ENCODE measurements at places on chromosomes 3 and 15.

GRCh38 chr3:71128961-71129360 lies 454.6 kb downstream of the FOXP1 start:
- no peak for DNase-seq

- no peak for DNase-seq
These were observed 121.6 kb downstream of the TMEM108 start for GRCh38 chr3:133159498-133160475.

DNA sequence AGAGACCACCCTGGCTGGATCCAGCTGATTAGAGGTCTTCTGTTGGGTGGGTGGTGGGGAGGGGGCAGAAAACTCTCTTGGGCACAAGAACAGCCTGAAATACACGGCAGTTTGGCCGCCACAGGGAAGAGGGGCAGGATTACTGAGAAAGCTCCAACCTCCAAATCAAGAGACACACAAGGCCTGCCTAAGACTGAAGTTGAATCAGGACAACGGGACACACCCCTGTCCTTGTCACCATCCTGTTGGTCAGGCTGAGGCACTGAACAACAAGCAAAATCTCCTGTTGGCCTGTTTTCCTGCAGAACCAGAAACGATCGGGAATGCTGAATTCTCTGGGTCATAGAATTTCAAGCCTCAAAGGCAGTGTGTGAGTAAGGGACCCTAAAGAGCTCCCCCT lies 247.8 kb downstream of the FAM43A start:
- no peak for DNase-seq

DNA sequence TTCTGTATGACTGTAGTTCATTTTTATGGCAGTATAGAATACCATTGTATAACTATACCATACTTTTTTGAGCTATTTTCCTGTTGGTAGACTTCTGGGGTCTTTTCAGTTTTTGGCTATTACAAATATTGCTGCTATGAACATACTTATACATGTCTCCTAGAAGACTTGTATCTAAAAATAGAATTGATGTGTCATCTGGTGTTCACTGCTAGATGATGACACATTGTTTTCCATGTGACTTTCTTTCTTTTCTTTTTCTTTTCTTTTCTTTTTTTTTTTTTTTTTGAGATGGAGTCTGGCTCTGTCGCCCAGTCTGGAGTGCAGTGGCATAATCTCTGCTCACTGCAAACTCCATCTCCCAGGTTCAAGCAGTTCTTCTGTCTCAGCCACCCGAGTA lies 69.8 kb downstream of the SH3GL3 start:
- no peak for DNase-seq

DNA sequence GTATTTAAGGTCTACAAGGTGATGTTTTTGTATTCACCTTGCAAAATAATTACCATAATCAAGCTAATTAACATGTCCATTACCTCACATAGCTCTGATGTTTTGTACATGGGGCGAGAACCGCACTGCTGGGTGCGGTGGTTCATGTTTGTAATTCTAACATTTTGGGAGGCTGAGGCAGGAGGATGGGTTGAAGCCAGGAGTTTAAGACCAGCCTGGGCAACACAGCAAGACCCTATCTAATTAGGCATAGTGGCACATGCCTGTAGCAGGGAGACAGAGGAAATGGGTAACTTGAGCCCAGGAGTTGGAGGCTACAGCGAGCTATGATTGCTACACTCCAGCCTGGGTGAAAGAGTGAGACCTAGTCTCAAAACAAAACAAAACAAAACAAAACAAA lies 248.2 kb upstream of the NSMCE3 start:
- DNase-seq, result no peak

DNA sequence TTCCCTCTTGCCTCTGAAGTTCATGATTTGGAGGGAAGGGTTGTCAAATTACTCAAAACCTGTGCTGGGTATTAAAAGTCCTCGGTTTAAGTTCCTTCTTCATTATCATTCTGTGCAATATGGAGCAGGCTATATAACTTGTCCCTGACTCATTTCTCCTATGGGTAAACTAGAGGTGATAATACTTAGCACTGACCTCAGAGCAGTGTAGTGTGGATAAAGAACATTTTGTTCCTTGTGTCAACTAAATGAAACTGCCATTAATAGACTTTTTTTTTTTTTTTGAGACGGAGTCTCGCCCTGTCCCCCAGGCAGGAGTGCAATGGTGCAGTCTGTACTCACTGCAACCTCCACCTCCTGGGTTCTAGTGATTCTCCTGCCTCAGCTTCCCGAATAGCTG lies 2.2 kb upstream of the BBX start:
- DNase-seq, result no peak

DNA sequence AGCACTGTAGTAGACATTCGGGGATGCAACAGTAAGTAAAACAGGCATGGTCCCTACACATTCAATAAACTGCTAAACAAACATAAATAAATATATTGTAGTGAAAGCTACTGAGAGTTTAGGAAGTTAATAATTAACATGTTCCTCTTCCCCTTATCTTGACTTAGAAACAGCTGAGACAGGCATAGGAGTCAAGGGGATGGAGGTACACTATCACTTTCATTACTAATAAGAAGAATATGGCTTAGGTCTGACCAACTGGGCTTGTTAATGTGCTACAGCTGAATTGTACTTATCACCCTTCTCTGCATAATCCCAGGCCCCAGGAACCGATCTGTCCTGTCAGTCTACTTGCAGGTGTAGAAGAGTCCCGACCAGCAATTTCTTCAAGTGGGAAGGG lies 116.3 kb upstream of the DAZL start:
- DNase-seq, result no peak

DNA sequence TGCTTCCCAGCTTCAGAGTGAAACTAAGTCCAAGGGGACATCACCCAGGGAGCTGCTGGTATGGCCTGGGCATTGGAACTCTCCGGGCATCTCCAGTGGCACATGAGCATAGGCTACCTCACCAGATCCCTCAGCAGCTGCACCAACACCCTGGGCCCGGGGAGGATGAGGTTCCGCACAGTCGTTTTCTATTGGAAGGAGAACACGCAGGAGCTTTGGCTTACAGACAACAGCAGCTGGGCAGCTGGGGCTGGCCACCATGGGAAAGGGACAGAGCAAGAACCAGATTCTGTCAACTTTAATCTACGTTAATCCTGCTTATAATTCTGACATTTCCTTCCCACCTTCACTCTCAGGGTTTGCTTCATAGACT lies 65.5 kb downstream of the MYO1E start:
- DNase-seq, result no peak
